Substantia nigra (tissue), 51 donors: ENCODE measurements at places on chromosomes 2 and 18.

DNA sequence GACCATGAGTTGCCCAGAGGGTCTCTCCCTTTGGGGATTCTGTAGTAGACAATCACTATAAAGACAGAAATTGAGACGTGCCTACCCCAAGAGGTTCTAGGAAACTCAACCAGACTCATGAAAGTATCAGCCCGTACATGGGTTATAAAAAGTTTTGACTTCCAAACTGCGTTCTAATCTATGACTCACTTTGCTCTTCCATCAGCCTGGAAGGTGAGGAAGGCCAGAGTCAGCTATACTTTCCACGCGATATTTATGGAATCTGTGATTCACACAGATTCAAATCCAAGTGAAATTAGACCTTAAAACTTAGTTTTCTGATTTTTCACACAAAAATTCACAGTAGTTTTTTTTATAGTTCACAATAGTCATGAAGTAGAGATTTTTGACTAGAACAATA lies 7.7 kb upstream of the LYPD1 start:
- DNase-seq: no peak

- DNase-seq: no peak
These were observed 15.0 kb downstream of the TCF7L1 start for GRCh38 chr2:85148190-85148589.

GRCh38 chr2:101718479-101718878 lies 21.0 kb downstream of the MAP4K4 start:
- no peak for DNase-seq

DNA sequence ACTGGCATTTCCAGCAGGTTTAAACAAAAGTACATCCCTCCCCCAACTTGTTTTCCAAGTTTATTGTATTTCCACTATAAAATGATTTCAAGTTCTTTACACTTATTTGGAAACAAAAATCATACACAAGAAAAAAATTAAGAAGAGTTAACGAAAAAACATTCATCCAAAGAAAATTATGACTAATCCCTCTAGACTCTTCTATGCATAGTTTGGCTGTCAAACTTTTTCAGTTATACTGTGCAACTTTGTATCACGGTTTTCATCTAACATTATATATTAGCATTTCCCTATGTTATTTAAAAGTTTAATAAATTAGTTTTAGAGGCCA lies 627 bp downstream of the WDCP start:
- no peak for DNase-seq

DNA sequence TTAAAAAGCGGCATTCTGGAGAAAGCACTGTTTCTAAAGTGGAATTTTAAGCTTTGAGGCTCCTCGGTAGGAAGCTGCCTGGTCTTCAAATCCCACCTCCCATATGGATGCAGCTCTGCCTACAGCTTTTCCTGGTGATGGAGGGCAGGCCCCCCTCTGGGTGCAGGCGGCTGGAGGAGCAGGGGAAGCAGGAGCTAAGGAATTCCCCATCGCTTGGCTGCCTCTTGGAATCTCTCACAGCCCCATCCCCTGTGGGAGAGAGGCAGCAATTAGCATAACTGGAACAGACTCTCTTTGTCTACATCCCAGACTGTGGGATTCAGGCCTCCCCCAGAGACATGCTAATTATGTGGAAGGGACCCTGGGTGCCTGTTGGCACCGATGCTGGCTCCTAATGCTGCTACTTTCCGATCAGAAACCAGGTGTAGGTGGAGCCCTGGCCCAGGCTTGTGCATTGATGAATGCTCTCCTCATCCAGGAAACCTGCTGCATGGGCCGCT lies 51.3 kb downstream of the LIPG start:
- no peak for DNase-seq

- no peak for DNase-seq
These were observed 134.6 kb upstream of the TWIST2 start for GRCh38 chr2:238713198-238713826.

- no peak for DNase-seq
These were observed 500.9 kb downstream of the RNF144A start for GRCh38 chr2:7417845-7418742.
